Activated CD4-positive, CD25-positive, alpha-beta regulatory T cell treated with anti-CD3 and anti-CD28 coated beads, Interleukin-2, amount 50 U/mL, for 24 hours (primary cell): ENCODE measurements at places on chromosomes 16 and 17.

GRCh38 chr17:4854111-4854681 is 21.1 kb downstream of the MINK1 start:
- ATAC-seq, result no peak

DNA sequence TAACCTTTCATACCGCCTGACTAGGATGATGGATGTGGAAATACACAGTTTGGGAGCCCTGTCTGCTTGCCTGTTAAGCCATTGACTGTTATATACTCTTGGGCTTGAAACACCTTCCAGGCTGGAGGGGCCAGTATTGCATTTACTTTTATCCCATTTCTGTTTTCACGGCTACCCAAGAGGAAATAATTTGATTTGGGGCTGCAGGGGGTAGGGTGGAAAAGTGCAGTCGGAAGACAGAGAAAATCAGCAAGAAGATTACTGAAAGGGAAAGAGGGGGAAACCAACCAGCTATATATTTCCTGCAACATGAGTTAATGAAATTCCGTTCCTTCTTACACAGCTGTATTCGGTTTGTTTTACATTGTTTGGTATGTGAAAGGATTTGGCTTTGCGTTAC is 202.5 kb downstream of the CDH13 start:
- ATAC-seq, result no peak

DNA sequence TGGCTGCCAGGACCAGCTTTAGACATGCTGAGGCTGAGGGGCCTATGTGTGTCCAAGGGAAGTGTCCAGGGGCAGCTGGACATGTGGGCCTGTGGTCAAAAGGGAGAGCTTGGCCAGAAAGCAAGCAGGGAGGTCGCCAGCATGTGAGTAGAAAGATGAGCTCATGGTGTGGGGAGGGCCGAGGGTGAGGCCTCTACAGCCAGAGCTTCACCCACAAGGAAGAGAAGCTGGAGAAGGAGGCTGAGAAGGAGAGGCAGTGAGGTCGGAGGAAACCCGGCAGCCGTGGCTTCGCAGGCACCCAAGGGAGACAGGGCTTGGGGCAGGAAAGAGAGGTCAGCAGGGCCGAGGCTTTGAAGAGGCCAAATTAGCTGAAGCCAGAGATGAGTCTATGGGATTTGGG is 4.0 kb upstream of the HSD11B2 start:
- no peak for ATAC-seq

GRCh38 chr17:10767232-10767631 is 36.7 kb downstream of the TMEM238L start:
- no peak for ATAC-seq

DNA sequence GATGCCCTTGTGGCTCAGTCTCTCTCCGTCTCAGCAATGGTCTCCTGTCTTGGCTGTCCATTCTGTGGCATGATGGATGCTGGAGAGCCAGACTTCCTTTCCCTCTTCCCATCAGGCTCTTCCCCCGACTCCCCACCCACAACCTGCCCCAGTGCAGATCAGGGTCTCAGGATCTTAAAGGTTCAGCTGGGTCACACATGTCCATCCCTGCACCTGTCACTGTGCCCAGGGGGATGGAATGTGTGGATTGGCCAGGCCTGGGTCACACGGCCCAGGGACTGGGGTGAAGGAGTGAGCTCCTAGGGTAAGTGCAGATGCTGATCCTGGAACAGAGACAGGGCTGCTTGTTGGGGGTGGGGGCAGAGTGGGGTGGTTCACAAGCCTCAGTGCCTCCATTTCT is 23.0 kb downstream of the ADGRG5 start:
- no peak for ATAC-seq

- no peak for ATAC-seq
These were observed 2.2 kb upstream of the TMC5 start for GRCh38 chr16:19415461-19415860.

GRCh38 chr16:11399261-11399831 is 54.1 kb downstream of the RMI2 start:
- ATAC-seq, result no peak

DNA sequence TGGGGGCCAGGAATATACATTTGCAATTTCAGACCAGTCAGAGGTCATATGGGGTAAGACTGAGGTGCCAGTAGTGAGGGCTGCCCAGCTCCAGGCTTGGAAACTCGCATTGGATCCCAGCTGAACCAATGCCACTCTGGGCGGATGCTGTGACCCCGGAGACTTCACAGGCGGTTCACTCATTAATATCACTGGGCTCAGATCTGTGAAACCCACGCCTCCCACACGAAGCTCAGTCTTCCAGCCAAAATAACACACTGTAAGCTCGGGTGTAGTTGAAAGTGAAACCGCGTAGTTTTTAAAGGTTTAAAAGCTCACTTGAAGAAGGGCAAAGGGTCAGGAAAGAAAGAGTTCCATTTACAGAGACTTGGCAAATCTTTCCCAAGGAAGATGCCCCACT is 254.8 kb downstream of the FOXL1 start:
- no peak for ATAC-seq

DNA sequence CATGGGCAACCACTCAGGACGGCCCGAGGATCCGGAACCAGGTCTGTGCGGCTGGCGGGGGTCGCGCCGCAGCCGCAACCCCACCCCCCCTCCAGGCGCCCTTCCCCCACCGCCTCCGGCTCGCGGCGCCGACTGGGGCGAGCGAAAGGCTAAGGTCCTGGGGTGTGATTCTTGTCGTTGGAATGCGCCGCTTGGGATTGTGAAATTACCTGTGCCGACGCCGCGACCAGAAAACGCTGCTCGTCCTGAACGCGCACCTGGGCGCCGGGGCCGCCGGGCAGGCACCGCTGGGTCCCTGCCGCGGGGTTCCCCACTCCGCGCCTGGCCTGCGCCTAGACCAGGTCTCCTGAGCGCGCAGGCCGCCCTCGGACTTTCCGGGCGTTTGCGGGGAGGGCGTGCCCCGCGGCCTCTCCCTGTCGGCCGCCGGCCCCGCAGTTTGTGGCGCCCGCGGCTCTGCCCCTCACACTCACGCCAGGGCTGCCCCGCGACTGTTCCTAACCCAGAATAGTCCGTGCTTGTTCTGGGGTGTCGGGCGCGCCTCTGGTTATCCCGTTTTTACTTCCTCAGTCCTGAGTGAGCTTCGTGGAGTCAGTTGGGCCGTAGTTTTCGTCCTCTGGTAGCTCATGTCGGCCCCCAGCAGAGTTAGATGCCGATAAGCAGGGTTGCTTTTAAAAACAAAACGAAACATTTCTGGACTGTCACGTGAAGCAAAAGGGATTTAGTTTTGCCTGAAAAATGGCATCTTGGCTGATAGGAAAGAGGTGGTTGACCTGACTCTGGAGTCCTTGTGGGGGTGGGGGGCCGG is 147.2 kb downstream of the SPECC1 start:
- no peak for ATAC-seq

DNA sequence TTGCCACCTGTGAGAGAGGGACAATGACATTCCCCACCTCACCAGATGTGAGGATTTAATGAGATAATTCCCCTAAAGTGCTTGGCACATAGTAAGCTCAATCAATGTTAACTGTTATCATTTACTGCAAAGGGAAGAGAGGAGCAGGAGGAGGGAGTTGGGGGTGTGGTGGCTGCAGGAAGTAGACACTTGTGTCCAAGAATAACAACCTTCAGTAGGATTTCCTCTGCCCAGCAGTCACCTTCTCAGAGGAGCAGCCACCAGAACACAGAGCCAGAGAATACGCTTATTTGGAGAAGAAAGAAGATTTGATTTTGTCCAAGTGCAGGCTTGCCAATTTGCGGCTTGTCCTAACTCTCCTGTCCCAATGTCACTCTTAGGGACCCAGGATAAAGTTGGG is 10.2 kb downstream of the CBX4 start:
- ATAC-seq, result no peak

- ATAC-seq, result no peak
These were observed 54.8 kb downstream of the SDK2 start for GRCh38 chr17:73589363-73589980.

- ATAC-seq, result no peak
These were observed 109.3 kb downstream of the IRX3 start for GRCh38 chr16:54177052-54177861.

GRCh38 chr17:36889770-36890349 is 47.4 kb upstream of the LHX1 start:
- no peak for ATAC-seq

- no peak for ATAC-seq
These were observed 13.0 kb downstream of the PITPNM3 start for GRCh38 chr17:6543079-6544010.

DNA sequence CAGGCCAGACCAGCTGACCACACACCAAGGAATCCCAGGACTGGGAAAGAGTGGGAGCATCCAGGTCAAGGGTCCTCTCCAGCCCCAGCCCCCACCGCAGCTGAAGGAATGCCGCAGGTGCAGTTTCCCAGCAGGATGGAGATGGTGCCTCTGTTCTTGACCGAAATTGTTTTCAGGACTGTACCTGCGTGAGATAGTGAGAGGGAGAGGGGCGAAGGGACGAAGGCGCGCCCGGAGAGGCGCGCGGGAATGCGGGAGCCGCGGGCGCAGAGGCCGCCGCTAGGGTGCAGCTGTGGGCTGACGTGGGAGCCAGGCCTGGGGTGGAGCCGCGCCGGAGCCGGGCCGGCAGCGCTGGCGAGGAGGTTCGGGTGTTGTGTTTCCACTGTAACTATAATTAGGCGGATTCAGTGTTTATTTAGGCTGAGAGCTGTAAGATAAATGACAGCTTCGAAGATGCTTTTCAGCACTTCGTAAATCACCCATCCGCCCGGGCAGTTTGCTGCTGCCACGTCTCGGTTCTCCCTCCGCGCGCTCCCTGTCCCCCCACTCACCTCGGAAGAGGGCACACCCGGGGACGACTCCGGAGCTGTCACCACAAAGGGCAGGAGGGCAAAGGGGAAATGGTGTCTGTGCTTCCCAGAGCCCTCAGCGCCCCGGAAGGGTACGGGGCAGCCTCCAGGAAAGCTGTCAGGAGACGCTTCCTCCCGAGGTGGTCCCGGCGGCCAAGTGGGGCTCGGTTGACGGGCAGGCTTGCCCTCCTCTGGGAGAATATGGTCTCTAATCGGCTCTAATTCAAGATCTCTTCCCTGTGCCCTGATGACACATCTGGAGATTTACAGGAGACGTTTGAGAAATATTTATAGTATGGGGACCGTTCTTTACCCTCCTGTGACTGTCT is 38.2 kb downstream of the HOXB1 start:
- ATAC-seq, result peak; percentile 92

DNA sequence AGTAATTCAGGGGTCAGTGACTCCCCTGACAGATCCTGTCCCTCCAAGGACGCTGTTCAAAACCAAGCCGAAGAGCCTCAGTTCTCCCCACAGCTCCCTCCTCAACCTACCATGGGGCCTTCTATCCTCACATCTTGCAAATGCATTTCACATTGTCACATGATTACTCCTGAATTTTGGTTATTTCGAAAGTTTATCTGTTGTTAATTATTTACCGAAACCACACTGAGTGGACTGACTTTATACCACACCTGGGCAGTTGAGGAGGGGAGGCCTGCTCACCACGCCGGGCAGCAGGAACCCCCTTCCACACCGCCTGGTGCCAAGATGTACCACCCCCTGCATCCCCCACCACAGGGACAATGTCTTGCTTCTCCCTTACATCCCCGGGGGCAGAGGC is 4.7 kb downstream of the TIMP2 start:
- ATAC-seq, result no peak

- ATAC-seq, result no peak
These were observed 618 bp downstream of the CCDC78 start for GRCh38 chr16:725463-726187.

DNA sequence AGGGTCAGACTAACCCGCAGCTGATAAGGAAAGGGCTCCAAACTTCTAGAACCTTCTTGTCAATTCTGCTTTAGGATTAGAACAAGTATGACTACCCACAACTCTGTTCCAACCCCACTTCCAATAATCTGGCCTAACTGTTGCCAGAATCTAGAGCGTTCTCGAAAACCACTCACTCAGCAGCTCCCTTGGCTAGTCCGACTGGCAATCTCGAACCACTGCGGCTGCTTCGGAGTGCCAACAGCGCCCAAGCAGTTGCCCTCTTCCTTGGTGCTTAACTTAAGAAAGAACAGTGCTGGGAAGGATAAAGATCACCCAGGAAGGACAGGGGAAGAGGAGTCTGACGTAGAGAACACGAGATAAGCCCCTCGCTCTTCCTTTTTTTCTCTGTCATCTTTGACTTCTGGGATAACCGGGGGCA is 818 bp downstream of the DNAJC7 start:
- ATAC-seq, result no peak

- peak; percentile 38 for ATAC-seq
These were observed at the start of gene NOG for GRCh38 chr17:56593646-56594319. Gene NOG, plus strand, starts transcription at chr17:56593699. Its CDS starts 525 bp downstream, at chr17:56594224.

GRCh38 chr17:3557768-3558583 is at the start of gene TRPV3:
Gene TRPV3, minus strand, starts transcription at chr17:3557812. Its CDS starts 2,962 bp downstream, at chr17:3554850.
- ATAC-seq, result peak; percentile 62

DNA sequence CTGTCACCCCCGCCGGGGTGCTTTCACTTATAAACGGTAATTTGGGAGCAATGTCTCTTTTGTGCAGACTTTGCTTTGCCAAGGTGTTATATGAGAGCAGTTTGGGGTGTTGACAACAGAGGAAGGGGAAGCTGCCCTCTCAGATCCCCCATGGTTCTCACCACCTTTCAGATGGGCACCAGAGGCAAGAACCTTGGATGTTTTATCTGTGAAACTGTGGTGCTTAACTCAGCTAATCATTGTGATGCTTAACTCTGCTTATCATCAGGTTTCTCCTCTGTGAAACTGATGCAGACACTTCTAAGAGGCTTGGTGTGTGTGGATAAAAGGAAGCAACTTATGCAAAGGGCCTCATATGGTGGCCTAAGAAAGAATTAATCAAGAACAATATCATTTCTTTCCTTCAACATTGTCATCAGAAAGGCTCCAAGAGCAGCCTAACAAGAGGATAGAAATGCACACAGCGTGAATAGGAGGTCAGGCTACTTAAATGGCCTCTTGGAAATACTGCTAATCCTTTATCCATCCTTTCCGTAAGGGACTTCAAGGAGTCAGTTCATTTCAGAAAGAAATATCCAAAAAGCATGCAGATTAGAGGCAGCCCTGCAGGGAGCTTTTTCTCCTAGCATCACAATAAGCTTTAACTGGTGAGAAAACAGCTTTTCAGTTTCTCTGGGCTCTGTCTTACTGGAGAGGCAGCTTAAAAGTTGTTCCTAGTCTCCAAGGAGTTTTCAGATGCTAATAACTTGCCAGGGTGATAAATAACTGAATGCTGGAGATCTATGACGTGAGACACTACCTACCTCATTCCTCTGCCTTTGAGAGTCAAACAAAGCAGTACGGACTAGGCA is 55.1 kb upstream of the CLEC3A start:
- ATAC-seq, result no peak

DNA sequence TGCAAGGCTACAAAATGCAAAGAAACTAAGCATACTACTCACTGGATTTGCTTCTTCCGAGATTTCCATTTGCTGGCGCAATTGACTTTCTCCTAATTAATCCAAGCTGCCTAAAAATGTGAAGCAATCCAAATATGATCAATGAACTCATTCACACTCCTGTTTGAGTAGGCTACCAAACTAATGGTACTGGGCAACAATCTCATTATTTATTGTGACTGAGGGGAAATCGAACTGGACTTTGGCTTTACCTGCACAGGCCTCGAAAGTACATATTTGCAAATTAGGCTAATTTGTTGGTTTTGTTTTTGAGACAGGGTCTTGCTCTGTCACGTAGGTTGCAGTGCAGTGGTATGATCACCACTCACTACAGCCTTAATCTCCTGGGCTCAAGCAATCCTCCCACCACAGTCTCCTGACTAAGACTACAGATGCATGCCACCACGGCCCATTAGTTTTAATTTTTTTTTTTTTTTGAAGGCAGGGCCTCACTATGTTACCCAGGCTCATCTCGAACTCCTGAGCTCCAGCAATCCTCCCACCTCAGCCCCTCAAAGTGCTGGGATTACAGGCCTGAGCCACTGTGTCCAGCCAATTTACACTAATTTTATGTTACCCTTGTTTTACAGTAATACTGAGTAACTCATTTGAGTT is 2.6 kb downstream of the ERI2 start:
- ATAC-seq, result no peak

- ATAC-seq, result peak; percentile 65
These were observed 77.4 kb upstream of the MAF start for GRCh38 chr16:79677799-79678530.
